A549 (cell line): ENCODE measurements at places on chromosomes 16 and 17.

DNA sequence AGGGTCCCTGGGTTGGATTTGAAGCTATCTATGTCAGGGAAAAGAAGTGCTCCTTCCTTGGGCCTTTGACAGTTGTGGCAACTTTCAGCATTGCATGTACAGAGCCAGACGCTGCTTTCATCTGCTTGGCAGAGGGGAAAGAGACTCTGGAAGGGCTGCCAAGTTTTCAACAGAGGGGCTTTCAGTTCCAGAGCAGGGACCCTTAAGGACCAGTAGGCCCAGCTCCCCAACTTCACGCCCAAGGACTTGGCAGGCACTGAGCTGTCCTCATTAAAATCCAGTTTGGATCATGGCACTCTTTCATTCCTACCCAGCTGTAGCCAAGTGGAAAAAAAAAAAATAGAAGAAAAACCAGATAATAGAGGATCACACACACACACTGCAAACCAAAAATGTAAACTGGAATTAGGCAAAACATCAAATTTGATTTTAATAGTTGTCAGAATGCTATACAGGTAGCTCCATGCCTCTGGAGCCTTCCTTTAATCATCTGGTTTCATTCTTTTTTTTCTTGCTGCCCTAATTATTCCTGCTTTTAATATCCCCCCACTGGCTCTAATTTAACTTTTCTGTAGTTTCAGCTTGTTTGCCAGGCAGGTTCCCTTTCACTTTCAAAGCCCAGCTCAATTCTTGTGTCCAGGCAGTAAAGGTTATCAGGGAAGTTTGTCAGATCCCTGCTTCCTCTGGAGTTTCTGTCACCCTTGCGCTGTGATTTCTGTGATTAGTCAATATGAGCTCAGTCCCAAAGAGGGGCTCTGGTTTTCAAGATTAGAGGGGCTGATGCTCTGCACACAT, 702.6 kb upstream of the CDH8 start:
- DNase-seq, result no peak

DNA sequence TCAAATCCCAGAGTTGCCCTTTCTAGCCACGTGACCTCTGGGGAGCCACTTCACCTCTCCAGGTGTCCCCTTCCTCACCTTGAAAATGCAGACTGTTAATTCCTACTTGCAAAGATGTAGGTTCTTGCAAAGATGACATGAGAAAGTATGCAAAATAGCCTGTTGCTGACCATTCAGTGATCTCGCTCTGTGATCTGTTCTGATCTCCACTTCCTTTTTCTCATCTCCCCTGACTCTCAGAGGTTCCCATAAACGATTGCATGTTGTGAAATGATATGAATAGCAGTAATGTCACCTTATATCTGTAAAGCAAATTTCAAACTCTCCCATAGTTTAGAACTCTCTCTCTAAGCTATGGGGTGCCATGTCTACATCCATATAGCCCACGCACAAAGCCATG, 182.3 kb downstream of the TMEM132E start:
- no peak for DNase-seq

DNA sequence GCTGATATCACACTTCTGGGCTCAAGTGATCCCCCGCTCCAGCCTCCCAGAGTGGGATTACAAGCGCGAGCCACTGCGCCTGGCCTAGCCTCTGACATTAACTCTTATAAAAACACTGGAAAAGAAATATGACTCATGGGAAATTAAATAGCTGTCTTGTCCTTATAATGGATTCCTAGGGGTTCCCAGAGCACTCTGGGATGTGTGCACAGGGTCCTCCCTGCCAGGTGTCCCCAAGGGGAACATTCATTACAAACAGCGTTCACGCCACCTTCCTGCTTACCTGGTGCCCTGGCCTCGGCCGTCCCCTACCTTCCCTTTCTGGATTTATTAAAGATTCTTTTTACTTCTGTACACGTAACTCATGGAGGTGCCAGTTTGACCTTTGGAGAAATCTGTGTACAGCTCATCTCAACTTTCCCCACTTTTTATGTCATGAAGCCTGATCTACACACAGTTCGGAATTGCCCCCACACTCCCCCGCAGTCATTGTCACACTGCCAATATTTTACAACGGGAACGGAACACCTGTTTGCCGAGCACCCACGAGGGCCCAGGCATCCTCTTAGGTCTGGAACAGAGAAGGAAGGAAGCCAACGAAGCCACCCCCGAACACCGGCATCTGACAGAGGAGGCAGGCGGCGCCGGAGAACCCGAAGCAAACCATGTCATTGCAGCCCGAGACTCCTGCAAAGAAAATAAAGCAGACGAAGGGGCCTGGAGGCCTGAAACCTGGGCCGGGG, 39.7 kb upstream of the MEAK7 start:
- DNase-seq, result no peak

DNA sequence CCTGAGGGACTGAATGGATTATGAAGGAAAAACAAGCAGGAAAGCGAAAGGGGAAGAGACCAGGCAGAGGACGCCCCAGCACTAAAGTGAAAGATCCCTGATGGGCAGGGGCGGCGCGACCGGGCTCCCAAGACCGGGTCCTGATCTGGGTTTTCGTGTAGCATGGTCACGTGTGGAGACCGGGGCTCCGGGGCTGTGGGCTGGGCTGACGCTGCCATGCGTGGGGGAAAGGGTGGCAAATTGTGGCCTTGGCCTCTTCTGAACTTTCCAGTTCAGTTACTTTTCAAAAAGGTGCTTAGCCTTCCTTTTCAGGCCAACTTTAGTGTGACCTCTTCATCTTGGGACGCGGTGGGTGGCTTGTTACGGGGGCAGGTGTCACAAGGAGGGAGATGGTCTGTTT, 57.5 kb downstream of the METRNL start:
- no peak for DNase-seq

GRCh38 chr17:8955021-8955959, 10.2 kb downstream of the PIK3R5 start:
- DNase-seq, result no peak
